ENCODE measurements at places on chromosomes 5 and 9.

- DNase-seq, result no peak
These were observed 435.1 kb upstream of the CDH9 start for GRCh38 chr5:27473307-27474046.

GRCh38 chr5:23994581-23995370 is 487.4 kb downstream of the PRDM9 start:
- DNase-seq, result peak; percentile 18

GRCh38 chr5:142184988-142185387 is 76.4 kb downstream of the NDFIP1 start:
- DNase-seq, result no peak

DNA sequence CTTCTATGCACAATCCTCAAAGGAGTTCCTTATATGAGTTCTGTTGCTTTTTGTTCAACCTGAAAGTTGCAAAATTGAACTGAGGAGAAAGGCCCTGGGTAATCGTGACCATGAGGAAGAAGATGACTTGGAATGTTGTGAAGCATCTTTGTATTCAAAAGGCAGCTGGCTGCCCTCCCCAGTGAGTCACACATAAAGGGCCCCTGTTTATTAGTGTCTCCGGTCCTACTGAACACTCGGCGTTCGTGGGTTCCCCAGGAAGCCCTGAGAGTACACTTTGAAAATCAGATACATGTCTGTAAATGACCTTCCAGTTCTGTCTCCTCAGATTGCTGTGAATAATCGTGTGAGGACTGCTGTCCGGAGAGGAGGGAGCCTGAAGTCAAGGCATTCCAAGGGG is 73.6 kb downstream of the C9orf153 start:
- DNase-seq, result peak; percentile 30

GRCh38 chr5:136682986-136683385 is 317.6 kb upstream of the TRPC7 start:
- DNase-seq, result no peak

DNA sequence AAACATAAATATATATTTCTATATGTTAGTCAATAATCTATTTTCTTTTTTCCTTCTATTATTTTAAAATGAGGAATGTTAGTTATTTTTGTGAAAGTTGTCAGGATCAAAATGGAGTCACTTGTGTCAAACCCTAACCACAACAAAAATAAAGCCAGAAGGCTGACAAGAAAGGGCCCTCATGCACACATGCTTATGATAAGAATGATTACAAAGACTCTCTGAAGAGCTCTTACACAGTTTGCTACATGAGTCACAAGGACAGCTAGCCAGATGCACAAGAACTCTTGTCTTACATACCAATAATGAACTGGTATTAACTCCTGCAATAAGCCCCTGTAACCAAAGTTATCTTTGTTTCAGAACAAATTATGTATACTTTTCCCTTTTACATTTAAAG is 64.7 kb downstream of the GGTA1 start:
- DNase-seq, result no peak

GRCh38 chr5:21237461-21237860 is 1249.5 kb upstream of the CDH18 start:
- DNase-seq, result no peak

- no peak for DNase-seq
These were observed 9.1 kb upstream of the PTGES start for GRCh38 chr9:129761901-129762369.

GRCh38 chr9:70113403-70114022 is 69.9 kb downstream of the MAMDC2 start:
- peak; percentile 38 for DNase-seq

DNA sequence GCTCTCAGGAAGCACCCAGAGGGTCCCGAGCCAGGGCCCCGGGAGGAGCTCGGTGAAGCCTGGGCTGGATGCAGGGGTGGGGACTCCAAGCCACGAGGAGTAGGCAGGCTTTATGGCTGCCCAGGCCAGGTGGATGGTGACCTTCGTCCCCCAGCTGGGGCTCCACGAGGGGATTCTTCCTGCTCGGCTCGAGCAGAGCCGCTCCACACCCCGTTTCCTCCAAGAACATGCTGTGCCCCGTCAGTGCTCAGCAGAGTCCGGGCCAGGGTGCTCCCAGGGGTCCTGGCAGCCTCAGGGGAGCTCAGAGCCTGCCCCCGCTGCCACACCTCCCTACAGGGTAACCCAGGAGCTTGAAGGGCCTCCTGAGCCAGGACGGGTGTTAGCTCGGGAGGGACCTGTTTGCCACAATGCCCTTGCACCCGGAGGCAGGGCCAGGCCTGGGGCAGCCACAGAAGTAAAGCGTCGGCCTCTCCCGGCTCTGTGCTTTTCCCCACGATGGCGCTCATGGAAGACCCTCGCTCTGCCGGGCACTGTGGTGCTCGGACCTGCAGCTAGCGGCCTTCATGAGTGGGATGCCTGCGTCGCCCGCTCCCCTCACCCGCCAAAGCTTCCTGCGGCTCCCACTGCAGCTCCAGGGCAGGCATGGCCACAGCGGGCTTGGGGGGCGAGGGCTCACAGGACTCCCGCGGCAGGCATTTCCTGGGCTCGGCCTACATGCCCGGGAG is 86.8 kb downstream of the KCNT1 start:
- no peak for DNase-seq

DNA sequence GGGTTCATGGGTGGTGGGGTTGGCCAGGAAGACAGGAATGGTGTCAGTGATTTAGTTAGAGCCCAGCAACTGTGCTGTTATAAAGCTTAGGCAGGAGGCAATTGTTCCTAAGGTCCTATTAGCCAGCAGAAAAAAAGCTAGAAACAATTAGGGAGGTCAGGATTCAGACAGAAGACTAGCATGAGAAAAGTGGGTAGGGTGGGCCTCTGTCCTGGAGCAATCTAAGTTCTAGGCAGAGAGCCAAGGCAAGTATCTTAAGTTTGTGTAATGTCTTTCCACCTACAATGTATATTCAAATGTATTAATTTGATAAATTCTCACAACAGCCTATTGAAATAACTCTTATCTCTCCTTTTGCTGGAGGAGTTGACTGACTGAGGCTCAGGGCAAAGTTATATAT is 6.1 kb upstream of the ZFAND5 start:
- DNase-seq, result no peak

DNA sequence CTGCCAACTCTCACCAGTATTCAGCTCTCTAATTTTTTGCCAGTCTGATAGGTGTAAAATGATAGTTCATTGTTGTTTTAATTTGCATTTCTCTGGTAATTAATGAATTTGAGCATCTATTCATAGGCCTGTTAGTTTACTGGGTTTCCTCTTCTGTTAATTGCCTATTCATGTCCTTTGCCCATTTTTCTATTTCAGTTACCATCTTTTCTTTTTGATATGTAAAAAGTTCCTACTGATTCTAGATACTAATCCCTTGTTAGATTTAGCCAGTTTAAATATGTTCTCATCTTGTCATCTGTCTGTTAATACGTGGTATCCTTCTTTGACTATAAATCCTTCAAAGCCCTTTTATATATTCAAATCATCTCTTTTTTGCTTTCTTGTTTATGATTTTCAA is 247.8 kb downstream of the ARHGAP26 start:
- no peak for DNase-seq

GRCh38 chr9:6771722-6772121 is 13.9 kb downstream of the KDM4C start:
- DNase-seq, result no peak

DNA sequence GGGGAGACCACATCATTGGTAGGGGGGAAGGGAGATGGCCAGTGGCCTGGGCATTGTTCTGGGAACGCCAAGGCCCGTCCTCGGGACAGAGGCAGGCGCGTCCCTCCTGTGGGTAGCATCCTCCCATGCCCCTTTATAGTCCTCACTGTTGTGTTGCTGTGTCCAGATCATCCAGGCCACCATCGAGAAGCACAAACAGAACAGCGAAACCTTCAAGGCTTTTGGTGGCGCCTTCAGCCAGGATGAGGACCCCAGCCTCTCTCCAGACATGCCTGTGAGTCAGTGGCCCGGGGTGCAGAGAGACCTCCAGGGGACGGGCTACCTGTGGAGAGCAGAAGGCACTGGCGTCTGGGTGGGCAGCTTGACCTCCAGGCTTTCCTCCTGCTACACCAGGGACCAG is 38.4 kb upstream of the SUSD3 start:
- DNase-seq, result no peak

GRCh38 chr5:67465537-67466207 is 269.1 kb upstream of the CD180 start:
- no peak for DNase-seq

DNA sequence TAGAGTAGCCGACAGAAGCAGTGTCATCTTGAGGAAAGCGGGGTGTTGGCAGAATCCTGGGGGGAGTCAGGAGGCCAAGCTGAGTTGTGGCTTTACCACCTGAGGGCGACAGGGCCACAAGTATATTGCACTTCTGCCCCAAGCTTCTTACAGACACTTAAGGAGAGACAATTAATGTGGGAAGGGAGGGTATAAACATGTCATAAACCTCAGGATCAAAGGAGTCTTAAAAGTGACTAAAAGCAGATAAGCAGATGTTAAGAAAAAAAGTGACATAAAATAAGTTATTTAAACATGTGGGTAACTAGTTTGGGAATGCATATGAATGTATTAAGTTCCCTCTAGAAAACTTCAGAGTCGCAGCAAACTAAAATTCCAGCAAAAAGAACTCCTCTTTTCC is 63.9 kb downstream of the ERAP1 start:
- DNase-seq, result no peak

DNA sequence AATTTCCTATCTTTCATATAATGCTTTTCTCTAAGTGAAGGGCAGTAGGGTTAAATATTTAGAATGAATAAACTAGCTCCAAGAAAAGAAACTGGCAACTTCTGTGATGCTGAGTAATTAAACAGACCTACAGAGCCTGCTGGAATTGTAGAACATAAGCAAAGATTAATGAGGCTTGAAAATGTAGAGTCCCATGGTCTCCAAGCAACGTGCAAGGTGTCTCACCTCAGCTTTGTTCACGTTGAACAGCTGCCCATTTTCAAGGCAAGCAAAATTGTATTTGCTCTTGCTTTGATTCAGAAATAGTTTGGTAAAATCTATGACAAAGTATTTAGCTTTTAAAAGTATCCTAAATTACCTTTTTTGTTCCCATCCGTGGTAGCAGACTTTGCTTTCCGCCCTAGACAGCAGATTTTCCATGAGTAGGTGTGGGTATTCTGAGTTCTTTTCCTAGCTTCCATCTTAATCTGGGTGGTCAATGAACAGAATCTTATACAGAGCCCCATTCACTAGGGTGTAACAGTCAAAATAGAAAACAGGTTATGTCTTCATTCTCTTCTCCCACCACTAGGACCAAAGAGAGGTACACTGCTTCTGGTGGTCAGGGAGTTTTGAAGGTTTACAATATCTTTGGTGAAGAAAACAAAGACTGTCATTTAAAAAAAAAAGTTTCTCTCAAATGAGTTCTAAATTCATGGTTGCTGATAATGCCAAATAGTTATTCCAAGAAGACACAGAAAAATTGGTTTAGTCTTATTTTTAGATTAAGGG is 52.1 kb upstream of the TYRP1 start:
- no peak for DNase-seq

- DNase-seq, result no peak
These were observed 506 bp downstream of the ADAMTS19 start for GRCh38 chr5:129460672-129460935.

DNA sequence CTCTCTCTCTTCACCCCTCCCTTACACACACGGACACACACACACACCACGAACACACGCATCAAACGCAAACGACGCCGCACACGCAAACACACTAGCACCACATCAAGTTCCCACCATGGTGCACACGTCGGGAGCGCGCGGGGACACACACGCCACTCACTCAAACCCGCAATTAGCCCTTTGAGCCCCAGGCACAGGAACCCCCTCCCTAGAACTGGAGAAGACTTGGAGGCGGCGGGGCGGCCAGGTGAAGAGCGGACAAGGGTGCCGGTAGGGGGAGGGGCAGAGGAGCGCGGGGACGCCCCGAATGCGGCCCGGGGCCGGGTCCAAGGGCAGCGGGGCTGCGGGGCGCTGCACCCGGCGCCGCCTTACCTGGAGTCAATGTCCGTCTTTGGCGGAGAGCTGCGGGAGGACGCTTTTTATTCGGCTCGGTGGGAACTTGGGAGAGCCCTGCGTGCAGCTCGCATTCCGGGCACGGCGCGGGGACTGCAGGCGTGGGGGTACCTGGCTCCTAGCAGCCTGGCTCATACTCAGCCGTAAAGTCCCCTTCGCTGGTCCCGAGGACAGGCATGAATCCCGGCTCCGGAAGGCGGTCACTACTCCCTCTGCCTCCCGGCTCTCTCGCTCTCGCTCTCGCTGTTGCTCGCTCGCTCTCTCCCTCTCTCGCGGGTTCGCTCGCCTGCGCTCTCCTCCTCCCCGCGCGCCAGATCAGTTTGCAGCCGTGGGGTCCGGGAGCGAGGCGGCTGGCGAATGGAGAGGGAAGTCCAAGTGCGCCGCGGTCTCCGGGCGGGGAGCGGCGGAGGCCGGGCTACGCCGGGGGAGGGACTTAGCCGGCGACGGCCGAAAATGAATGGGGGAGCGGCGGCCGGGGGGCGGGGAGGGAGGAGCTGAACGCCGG is at the start of gene BRINP1:
Gene BRINP1, minus strand, starts transcription at position 755 of the 901 bp plus-strand sequence. CDS start 56,080 bp downstream, outside the sequence.
- DNase-seq, result peak; percentile 44

- DNase-seq, result no peak
These were observed 91.0 kb downstream of the PDE8B start for GRCh38 chr5:77301447-77301883.

- no peak for DNase-seq
These were observed 424.8 kb downstream of the TMEM38B start for GRCh38 chr9:106119176-106119575.

DNA sequence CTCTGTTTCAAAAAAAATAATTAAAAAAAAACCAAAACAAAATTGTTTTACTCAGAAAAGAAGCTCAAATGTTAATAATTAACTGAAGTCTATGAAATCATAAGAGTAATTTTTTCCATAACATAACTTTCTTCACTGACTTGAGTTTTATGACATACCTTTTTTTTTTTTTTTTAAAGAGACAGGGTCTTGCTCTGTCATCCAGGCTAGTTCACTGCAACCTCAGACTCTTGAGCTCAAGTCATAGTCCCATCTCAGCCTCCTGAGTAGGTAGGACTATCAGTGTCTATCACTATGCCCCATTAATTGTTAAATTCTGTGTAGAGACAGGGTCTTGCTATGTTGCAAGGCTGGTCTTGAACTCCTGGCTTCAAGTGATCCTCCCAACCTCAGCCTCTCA is 21.9 kb downstream of the SAR1B start:
- no peak for DNase-seq

- DNase-seq, result no peak
These were observed 66.5 kb downstream of the ERCC6L2 start for GRCh38 chr9:95942016-95942415.

DNA sequence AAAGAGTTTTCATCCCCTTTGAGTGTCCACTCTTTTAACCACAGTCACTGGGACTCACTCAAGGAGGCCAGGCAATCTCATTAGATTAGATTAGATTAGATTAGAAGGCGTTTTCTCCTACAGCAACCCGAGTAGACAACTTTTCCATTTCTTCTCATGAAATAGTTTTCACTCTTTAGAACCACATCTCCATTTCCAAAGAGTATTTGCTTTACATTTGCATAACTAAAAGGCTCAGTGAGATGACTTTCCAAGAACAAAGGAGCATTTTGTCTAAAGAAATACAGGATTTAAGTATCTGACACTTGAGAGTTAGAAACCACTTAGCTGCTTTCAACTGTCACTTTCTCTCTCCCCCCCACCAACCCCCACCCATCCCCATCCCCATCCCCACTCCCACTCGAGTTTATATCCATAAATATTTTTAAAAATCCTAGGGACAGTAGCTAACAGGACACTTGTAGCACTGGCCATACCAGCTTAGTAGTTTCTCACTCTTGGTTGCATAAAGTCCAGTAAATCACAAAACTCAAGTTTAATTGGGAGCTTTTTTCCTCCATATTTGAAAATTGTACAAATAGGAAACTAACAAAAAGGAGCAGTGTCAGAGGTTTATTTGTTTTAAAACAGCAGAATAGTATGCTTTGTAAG is 2202.9 kb upstream of the WWC1 start:
- no peak for DNase-seq

Data from frontal cortex (tissue), 4 donors.